ENCODE measurements at places on chromosomes 7 and 10.
A peak's percentile ranks its signal among the peaks of the same experiment; 100 is the strongest.

- no peak for DNase-seq
These were observed 36.3 kb downstream of the SCART1 start for GRCh38 chr10:133489816-133490588.

- DNase-seq: no peak
These were observed 53.0 kb downstream of the TMEM229A start for GRCh38 chr7:123979876-123980275.

GRCh38 chr7:75669579-75669978 lies 69.2 kb downstream of the HIP1 start:
- DNase-seq: no peak

DNA sequence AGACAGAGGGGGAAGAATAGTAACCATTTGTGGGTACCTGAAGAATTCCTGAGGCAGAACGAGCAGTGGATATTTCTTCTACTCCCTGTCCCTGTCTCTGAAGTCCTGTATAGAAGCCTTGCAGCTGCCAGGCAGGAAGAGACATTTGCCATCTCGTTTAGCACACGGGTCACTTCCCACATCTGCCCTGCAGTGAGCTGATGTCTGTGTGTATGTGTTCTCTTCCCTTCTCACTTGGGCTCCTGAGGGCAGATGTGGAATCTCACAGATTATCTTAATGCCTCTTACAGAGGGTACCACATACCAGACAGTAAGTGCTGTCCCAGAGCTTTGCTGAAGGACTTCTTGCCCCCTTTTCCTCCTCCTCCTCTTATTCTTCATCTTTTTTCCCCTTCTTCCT lies 14.1 kb upstream of the TRPV6 start:
- DNase-seq: no peak

DNA sequence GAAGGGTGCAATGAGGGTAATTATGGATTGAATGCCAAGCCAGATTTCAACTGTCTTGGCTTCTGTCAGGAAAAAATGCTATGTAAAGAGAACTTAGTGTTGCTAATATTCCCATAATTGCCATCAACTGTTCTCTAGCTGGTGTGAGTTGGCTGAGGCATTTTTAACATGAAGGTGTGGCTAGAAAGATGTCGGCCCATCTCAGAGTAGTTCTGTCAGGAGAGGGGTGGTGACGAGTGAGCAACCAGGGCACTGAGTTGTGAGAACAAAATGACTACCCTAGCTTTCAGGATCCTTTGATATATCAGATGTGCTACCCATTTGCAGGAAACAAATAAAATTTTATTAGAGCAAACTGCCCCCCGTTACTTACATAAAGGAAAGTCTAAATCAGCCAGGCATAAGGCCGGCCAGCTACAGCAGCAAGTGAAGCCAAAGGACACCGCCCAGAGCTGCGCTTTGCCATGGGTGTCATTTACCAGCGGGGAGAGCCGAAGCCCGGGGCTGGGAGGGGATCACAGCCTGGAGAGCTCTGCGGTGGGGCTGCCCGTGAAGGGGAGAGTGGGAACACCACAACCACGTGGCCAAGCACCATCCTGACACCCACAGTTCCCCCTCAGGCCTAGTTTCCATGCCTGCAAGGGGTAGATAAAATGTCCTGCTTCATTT lies 141.4 kb downstream of the ICA1 start:
- DNase-seq: no peak

DNA sequence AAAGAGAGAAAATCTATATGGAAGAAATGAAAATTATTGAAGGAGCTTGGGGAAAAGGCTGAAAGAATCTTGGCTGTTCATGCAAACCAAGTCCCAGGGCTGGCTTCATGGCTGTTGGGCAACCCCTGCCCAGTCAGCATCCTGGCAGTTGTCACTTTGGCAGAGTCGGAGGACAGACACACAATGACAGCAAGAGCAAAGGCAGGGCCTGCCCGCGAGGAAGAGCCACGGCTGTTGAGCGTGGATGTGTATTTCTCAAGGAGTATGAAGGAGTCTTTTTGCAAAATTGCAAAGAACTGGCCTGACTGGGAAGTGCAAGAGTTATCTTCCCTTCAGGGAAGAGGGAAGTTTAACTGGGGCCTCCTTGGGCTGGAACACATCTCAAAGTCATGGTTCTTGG lies 11.7 kb downstream of the PTPRE start:
- no peak for DNase-seq

GRCh38 chr10:98394851-98395440 lies 20.0 kb downstream of the PYROXD2 start:
- DNase-seq: no peak

- DNase-seq: no peak
These were observed 12.3 kb downstream of the BRI3 start for GRCh38 chr7:98293746-98294145.

- DNase-seq: no peak
These were observed 72.6 kb downstream of the ST7 start for GRCh38 chr7:117025891-117026290.

- no peak for DNase-seq
These were observed 458.4 kb downstream of the DNAJB6 start for GRCh38 chr7:157795199-157795598.

DNA sequence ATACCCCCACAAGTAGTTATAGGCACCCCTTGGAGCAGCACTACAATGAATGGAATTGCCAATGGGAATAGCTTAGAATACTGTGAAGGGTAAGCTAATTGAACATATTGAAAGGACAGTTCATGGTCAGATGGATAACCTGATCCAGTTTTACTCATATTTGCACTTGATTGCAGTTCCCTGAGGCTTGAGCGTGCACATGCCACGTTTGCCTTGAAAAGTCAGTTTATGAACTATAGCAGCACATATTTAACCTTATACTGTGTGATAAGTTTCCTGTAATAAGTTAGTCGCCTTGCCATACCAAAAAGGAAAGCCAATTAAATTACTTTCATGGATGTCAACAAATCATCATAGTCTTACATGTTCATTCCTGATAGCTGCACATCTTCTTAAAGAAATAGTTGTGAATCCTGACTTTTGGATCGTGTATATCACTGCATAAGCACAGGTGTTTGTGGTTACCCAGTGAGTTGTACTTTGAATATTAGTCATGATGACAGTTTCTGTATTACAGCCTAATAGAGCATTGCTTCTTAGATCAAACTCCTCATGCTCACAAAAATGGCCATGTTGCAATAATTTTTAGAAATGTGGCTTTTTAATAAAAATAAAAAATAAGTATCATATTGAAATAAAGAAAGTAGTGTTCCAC lies 21.6 kb downstream of the DNTT start:
- no peak for DNase-seq

DNA sequence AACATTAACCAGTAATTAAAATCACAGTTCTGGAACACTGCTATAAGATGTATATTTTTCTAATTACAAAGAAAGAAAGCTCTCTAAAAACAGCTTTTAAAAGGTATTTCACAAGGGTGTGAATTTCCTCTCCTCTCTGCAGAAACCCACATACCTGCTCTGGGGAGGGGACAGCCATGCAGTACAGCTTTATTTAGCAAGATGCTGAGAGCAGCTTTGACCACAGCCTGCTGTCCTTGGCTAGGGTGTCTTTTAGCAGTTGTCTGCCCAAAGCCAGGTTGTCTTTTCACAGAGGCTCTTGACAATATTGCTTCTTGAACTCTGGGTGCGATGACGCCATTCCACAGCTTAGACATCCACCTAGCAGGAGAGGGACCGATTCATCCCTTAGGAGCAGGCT lies 148.3 kb downstream of the CTTNBP2 start:
- no peak for DNase-seq

GRCh38 chr10:47029181-47030009 lies 118.2 kb downstream of the PTPN20 start:
- peak; percentile 29 for DNase-seq

DNA sequence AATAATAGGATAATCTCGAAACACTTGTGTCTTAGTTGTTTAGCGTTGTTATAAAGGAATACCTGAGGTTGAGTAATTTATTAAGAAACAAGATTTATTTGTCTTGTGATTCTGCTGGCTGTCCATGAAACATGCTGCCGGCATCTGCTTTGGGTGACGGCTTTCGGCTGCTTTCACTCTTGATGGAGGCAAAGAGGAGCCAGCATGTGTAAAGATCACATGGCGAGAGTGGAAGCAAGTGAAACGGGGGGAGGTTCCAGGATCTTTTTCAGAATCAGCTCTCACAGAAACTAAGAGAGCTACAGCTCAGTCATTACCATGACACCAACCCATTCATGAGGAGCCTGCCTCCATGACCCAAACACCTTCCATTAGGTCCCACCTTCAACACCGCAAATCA lies 402.8 kb downstream of the CDC14C start:
- DNase-seq: no peak

DNA sequence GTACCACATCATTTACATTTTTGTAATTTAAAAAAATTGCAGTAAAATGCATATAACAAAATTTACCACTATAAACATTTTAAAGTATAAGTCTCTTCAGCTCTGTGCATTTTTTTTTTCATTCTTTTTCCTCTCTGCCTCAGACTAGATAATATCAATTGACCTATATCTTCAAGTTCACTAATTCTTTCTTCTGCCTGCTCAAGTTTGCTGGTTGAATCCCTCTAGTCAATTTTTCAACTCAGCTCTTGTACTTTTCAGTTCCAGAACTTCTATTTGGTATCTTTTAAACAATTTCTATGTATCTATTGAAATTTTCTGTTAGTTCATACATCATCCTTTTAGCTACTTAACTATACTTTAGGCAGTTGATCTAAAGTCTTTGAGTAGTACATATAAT lies 112.0 kb downstream of the MICU1 start:
- DNase-seq: no peak

DNA sequence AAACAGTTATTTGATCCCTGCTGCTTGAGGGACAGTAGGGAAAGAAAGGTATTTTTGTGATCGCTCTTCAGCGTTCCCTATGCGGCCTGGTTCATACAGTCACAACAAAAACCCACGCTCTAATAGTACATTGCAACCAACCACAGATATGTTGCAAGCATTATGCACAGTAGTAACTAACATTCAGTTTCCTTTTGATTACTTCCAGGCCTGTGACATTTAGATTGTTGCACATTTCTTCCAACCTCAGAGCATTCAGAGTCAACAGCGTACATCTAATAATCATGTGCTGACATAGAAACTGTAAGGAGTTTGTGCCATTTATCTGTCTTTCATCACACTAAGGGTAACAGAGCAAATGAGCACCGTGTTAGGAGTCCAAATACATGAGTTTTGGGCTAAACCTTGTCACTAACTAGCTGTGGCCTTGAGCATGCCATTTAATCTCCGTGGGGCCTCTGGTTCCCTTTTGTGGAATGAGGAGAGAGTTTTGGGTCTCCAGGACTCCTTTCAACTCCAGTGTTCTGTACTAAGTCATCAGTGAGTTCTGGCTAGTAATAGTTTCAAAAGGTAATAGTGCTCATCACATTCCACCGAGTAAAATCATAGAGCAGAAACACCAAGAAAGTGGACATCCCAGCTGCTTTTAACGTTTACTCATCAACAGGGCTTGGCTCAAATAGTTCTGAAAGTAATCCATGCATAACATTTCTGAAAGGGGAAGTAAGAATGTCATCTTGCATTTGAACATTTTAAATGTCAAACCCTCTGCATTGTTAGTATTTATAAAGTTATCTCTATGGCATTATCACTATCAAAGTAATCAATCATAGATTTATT lies 99.0 kb upstream of the FZD1 start:
- DNase-seq: no peak

DNA sequence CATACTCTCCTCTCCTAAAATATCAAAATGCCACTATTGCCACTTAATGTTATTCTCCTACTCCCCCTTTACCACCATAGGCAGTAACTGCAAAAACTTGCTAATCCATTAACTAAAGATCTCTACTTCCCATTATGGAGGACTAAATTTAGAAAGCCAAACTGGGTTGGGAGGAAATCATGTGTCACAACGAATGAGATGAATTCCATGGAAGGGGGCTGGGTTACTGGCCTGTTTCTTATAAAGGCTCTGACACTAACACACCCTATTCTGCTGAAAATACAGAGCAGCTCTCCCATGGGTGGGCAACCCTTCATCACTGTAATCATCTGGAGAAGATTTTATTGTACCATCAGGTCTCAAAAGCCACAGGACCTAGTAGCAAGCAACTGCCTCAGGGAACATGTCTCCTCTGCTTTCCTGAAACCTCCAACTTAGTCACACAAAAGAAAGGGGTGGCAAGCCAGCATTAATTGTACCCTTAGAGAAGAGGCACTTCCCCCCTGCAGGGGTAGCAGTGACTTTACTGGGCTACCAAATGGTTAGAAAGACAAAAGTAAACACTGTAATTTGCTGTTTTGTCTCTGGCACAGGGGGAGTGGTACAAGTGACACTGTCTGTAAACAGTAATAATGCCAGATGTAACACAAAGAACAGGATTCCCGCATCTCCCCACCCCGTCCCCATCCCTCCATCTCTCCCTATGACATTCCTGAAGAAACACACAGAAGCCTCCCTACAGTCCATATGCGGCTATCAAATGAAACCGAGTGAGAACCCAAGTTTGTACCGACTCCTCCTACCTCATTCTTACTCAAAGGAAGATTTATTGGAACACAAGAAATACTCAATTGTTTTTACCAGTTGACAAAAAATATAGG lies 81.6 kb downstream of the ARMH3 start:
- DNase-seq: no peak

GRCh38 chr10:22370320-22370719 lies 25.0 kb downstream of the SPAG6 start:
- DNase-seq: no peak

GRCh38 chr10:16521311-16522016 lies at the start of gene C1QL3:
TSS of gene C1QL3 (minus strand) at chr10:16521879. CDS start at chr10:16521065, 814 bp downstream.
- DNase-seq: no peak

GRCh38 chr7:159102681-159103381 lies 41.8 kb downstream of the VIPR2 start:
- DNase-seq: no peak

- no peak for DNase-seq
These were observed at the start of gene DDC for GRCh38 chr7:50564640-50565558. TSS of gene DDC (minus strand) at chr7:50565405. CDS start at chr7:50544085, 21,320 bp downstream.

DNA sequence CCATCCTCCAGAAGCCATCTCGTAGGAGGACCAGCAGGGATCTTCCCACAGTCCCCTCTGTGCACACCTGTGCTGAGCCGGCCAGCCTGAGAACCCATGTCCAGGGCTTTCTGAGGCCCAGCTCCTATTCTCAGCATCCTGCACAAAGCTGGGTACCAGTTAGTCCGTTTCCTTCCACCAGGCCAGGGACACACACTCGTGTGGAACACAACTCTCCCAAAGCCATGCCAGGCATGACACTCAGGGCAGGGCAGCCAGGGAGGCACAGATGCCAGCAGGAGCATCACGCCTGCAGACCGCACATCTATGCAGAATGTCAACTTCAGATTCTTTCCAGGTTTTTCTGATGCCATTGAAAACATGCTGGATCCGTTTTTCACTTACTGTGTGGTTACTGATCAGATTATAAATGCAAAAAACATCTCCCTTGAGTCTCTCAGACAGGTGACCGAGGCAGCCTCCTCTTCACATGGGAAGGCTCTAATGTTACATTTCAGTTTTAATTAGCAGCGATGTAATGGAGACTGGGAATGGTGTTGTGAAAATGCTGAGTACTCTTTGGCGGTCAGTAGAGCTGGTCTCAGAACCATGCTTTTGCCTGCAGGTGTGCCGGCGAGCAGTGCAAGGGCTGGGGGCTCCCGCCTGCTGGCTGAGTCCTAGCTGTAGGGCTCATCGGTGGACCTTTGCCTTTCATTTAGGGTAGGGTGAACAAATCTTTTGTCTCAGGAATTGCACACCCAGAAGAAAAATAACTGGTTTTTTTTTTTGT lies 3.3 kb upstream of the SUN1 start:
- DNase-seq: no peak
